ENCODE measurements at places on chromosomes 11 and 22.
A peak's percentile ranks its signal among the peaks of the same experiment; 100 is the strongest.

- DNase-seq: no peak
Measured at GRCh38 chr11:9716275-9717039, 52.6 kb downstream of the SWAP70 start.

- DNase-seq: no peak
Measured at GRCh38 chr11:17897495-17897894, 115.4 kb downstream of the SERGEF start.

GRCh38 chr11:33307984-33308383 lies 50.8 kb downstream of the HIPK3 start:
- no peak for DNase-seq

DNA sequence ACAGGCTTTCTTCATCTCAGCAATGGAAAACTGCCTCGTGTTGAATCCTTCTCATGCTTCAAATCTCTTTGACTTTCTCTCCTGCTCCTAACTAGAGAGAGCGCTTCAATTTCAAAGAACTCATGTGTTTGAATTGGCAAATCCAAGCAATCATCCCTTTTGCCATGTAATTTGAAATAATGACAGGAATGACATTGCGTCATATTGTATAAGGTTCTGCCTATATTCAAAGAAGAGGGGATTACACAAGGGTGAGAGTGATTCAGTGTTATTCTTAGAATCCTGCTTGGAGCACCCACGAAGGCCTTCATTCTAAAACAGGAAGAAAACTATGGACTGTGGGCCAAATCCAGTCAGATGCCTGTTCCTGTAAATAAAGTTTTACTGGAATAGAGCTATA lies 720.6 kb downstream of the JRKL start:
- DNase-seq: no peak

DNA sequence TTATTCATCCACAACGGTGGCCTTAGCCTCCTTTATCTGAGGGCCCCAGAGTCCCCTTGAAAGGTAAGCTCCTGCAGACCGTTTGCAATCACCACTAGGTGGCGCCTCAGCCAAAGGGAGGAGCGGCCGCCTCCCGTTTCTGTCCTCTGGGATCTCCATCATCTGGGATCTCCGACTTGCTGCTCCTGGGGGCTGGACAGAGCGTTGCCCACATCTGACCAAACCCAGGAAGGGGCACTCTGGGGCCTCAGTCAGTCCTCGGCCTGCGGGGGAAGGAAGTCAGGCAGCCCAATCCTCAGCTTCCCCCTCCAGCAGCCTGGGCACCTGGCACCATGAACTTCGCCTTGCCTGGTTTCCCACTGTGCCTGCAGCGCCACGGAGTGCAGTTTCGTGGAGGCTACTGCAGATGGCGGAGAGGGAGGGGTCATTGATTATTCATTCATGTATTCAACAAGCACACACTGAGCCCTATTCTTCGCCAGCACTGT lies 23.5 kb downstream of the TP53I11 start:
- DNase-seq: peak; percentile 42

DNA sequence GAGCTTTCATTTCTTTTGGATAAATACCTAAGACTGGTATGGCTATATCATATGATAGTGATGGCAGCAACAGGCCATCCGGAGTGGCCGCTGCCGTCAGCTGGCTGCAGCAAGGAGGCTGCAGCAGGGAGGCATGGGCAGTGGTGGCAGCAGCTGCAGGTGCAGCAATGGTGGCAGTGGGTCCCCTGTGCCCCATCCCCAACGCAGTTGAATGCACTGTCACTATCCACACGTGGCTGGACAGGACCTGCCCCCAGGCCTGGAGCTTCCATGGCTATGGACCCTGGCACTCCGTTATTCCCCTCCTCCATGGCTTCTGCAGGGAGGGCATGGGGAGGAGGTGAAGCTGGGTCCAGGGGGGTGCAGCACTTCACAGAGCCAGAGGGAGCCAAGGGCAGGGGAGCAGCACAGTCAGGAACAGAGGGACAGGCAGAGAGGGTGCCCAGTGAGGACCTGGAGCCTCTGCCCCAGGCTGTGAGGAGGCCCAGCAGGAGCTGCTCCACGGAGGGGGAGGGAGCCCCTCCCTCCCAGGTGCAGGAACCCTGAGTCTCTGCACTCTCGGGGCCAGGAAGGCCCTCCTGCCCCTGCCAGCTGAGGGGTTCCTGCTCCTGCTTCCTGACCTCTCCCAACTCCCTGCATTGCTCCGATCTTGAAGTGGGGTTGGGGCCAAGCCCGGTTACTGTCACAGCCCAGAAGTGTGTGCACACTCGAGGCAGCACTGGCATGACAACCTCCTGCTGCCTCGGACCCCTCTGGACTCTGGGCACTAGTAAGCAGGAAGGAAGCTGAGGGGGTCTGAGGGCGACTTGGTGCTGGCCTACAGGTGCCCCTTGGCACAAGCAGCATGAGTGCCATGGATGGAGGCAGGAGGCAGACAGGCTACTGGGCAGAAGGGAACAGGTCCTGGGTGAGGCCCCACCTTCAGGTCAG lies 466.3 kb downstream of the GUCY1A2 start:
- DNase-seq: no peak

DNA sequence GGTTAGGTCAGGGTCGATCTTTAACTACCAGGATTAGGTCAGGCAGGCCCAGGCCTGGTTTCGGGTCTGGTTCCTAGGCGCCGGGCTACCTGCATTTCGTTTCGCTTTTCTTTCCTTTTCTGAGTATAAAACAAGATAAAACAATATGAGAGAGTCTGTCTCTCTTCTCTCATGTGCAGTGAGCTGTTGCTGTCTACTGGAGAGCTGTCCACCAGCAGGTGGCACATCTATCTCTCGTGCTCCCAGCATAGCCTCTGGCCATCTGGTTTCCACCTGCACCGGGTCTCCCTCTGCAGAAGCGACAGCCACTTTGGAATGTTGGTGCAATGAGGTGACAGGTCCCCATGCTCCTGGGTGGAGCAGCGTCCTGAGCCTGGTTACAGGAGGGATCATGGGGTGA lies 27.6 kb downstream of the RIBC2 start:
- DNase-seq: no peak

Data from activated CD4-positive, CD25-positive, alpha-beta regulatory T cell treated with anti-CD3 and anti-CD28 coated beads, Interleukin-2, amount 50 U/mL, for 16 hours (primary cell).